ENCODE measurements at places on chromosomes 3 and 15.

DNA sequence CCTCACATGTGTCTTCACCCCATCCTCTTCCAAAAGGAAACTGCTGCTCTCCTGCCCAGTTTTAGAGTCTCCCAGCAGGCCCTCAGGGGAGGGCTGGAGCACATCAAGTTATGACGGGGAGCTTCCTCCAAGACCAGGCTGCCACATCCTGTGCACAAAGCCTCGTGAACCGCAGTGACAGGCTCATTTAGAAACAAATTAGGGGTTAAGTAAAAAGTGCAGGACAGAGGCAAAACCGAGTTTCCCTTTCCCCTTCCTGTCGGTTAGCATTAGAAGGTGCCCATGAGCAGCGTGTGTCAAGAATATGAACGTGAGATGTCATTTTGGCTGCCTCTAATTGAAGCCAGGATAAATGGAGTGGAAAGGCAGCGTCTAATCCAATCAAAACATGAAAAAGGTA, 199.7 kb downstream of the ARRDC4 start:
- no peak for DNase-seq

DNA sequence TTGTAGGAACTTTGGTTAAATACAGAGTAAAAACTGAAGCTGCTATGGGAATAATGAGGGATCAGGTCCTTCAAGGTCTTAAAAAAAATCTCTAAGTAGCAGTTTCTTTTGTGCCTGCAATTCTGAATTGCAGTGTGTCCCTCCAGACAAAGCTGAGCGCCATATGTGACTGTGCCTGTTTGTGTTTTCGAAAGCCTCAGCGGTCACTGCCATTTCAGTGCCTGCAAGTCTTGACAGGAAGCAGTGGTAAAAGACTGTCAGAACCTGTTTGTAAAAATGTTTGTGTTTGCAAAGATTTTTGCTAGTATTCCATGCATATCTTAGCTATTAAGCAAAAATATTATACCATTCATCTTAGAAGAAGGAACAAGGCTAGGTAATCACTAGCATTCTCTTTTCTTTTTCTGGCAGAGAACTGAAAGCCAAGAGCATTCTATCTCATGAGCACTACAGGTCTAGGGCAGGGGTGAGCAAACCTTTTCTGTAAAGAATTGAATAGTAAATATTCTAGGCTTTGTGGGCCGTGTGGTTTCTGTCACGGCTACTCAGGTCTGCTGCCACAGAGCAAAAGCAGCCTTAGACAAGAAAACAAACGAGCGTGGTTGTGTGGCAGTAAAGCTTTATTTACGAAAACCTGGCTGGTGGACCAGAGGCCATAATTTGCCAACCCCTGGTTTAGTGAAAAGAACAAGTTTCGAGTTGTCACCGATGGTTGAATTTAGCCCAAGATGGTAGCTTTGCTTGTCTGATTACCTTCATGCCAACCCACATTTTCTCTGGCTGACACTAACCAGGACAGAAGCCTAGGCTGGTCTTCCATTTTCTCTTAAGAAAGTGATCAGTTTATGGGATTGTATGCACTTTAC, 134.4 kb downstream of the CACNA1D start:
- DNase-seq, result no peak

DNA sequence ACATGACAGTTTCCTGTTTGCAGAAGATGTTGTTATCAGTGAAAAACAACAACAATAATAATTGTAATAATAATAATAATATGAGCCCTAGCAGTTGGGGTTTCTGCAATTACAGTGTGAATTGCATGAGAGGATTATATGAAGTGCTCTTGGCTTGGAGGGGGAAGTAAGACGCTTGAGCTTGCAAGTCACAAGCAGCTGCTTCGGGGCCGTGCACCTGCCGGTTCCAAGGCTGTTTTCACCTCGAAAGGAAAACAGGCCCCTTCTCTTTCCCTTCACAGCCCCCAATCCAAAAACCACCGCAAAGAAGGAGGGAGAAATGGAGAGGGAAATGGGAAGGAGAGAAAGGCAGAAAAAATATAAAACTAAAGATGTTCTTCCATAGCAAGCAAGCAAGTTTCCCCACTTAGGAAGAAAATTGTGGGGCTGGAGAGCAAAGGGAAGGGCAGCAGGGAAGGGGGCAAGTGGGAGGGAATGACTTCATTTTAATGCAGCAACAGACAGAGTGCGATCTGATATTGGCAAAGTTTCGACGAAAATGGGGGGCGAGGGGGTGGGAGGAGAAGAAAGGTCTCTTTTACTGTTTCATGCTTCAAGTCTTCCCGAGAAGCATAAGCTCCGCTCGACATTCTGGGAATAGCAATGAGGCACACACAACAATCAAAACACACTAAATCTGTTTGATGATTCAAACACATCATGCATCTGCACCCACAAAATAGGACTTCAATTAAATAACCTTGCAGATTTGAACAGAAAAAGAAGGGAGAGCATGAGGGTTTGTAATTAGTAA, 284.2 kb upstream of the ATP11B start:
- DNase-seq, result no peak

GRCh38 chr3:184241447-184242296, 7.1 kb downstream of the ALG3 start:
- no peak for DNase-seq

DNA sequence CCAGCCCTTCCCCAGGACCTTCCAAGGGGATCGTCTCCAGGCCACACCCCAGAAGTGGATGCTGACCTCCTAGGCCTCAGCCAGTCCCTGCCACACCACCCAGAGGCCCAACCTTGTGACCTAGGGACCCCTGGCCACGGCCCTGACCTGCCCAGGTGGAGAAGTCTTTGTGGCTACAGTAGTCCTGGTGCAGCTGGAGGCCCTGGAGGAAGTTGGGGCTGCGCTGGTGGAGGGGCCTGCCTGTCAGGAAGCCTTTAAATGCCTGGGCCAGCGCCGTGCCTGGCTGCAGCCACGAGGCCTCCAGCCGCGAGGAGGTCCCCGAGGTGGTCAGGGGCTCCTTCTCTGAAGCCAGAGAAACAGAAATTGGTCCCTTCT, 23.4 kb downstream of the PLA2G4D start:
- no peak for DNase-seq

GRCh38 chr15:35926007-35926380, 380.0 kb upstream of the DPH6 start:
- peak; percentile 22 for DNase-seq

DNA sequence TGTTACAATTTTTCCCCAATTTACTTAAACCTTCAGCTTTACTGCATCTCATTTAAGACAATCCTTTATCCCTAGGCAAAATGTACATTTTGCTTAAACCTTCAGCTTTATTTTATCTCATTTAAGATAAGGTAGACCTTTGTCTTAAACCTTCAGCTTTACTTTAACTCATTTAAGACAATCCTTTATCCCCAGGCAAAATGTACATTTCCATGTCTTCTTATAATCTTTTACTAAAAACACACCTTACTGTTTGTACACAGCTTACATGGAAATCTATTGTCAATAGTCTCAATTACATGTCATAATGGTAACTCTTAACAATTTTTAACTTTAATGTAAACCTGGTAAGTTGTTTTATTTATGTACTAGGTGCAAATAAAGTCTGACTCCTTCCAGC, 58.7 kb upstream of the MKRN3 start:
- DNase-seq, result no peak

DNA sequence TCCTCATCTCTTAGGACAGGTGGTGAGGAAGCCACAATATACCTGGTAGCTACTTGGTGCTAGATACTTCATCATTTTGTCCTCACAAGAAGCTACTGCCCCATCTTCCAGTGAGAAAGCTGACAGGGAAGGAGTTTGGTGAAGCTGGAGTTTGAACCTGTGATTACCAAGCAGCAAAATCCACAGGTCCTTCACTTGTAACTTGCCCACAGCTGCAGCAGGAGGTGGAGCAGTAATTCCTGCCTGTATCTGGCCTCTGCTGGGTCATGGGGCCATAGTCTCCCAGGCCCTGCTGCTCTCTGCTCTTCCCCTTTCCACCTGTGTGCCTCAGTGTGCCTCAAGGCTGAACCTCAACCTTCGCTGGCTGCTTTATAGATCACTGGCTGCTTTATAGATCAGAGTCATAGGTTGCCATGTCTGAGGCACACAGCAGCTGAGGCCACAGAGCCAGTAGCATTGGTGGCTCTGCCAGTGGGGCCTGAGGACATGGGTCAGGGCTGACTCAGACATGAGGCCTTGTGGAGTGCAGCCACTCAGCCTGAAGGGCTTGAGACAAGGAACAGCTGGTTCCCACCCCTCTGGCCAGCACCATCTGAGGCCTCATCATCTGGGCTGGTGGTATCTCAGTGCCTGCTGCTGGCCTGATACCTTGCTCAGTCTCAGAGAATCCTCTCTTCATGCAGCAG, 11.1 kb upstream of the CHRNB4 start:
- no peak for DNase-seq

DNA sequence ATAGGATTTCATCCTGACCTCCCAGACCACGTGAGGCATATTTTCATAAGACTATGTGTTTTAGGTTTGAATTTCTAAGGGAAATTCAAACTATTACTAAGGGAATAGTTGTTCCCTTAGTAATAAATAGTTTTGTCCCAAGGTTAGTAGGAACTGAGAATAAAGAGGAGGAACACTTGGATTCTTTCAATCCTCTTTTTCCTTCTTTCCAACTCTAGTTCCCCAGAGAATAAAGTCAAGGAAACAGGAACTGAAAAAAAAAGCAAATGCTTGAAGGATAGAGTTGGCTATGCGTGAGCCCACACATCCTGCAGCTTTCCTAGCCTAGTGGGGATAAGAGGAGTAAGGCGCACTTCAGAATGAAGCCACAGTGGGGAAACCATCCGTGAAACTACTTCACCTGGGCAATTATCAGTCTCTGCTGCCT, 312.1 kb upstream of the TGFBR2 start:
- no peak for DNase-seq

DNA sequence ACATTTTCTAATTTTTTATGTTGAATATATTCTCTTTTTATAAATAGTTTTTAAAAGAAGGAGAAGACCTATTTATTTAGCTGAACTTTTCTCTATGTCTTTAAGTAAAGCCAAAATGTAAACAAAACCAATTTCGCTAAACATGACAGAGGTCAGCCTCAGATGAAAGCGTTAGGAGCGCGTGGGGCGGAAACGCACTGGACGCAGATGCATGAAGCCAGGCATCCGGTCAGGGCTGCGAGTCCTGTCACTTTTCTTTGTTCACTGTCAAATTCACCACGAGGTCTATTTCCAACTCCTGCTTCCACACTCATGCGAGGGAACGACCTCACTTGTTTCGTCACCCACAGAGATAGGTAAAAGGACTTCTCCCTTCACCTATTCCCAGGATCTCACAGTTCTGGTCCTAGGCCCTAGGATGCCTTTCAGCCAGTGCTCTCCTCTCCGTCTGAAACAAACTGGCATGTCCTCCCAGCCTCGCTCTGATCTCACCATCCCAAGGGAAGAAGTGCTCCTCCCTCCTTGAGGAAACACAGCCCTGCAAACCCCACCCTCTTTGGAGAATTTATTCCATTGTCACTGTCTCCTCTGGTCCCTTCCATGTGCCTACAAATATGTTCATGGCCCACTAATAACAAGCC, 57.9 kb downstream of the ITGB5 start:
- no peak for DNase-seq

DNA sequence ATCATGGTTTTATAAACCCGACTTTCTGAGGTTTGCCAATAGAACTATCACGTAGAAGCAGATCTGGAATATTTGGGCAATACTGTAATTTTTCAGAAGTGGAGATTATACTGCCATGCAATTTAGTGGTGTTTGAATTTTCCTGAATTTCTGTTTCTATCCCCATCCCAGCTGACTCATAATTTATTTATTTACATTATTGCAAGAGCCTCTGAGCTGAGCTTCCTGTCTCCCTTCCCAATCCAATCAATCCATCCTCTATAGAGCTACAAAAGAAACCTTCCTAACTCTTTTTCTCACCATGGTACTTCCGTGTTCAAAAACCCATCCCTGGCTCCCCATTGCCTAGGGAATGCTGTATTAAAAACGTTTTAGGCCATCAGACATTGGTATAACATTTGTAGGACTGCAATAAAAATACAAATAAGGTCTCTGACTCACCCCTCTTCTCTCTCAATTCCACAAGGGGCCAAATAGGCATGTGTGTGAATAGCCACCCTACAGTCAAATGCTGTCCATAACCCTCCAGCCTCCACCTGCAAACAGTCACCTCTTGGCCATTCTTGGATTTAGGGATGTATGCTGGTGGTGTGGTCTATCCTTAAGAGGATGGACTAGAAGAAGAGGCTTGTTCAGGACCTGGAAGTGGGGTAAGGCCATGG, 190.7 kb downstream of the CD47 start:
- no peak for DNase-seq

- DNase-seq, result no peak
These were observed 1.9 kb downstream of the IVD start for GRCh38 chr15:40407330-40407990.

- DNase-seq, result no peak
These were observed 423.3 kb downstream of the SOX2 start for GRCh38 chr3:182135056-182135455.

GRCh38 chr3:58167431-58168351, 43.1 kb downstream of the DNASE1L3 start:
- peak; percentile 68 for DNase-seq

DNA sequence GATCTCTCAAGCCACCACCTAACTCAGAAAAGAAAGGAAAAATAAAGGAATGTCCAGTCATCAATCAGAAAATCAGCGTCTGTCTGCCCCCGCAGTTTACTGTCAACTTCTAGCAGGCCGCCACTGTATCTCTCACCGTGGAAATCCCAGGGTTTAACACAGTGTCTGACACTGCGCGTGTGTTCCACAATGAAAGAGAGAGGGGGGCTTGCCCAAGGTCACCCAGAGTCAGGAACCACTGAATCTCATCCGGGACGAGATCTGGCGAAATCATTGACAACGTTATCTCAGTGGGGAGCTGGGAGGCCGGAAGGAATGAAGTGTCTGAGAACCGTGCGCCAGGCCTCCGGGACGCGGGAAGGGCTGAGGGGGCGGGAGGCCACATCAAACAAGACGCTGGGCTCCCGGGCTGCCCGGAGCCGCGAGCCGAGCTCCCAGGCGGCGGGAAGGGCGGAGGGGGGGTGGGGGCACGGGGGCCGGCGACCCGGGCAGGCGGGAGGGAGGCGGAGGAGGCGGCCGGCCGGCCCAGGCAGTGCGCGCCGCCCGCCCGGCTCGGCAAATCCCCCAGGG, 2.2 kb upstream of the HES1 start:
- peak; percentile 71 for DNase-seq

- DNase-seq, result no peak
These were observed 9.7 kb upstream of the PCOLCE2 start for GRCh38 chr3:142898346-142899213.

DNA sequence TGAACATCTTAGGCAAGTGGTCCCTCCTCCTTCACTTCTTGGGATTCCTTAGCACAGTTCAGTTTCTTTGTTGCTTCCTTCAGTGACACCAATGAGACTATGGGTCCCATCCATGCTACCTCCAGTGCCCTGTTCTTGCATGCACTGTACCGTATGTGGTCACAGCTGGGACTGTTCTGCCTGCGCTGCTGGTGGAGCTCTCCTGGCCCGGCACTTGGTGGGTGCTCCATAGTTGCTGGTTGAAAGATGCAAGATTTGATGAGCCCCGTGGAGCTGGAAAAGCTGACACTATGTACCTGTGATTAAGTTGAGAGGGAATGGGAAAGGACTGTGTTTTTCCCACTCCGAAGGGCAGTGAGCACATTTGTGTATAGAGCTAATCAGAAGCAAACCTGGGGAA, 397.8 kb downstream of the LRTM1 start:
- DNase-seq, result no peak

GRCh38 chr3:194296454-194297263, 54.5 kb downstream of the CPN2 start:
- DNase-seq, result peak; percentile 33
